NCI-H2227 treated with DMSO at 0.1 percent for 48 hours (cell line): ENCODE measurements at places on chromosomes 5 and 9.

DNA sequence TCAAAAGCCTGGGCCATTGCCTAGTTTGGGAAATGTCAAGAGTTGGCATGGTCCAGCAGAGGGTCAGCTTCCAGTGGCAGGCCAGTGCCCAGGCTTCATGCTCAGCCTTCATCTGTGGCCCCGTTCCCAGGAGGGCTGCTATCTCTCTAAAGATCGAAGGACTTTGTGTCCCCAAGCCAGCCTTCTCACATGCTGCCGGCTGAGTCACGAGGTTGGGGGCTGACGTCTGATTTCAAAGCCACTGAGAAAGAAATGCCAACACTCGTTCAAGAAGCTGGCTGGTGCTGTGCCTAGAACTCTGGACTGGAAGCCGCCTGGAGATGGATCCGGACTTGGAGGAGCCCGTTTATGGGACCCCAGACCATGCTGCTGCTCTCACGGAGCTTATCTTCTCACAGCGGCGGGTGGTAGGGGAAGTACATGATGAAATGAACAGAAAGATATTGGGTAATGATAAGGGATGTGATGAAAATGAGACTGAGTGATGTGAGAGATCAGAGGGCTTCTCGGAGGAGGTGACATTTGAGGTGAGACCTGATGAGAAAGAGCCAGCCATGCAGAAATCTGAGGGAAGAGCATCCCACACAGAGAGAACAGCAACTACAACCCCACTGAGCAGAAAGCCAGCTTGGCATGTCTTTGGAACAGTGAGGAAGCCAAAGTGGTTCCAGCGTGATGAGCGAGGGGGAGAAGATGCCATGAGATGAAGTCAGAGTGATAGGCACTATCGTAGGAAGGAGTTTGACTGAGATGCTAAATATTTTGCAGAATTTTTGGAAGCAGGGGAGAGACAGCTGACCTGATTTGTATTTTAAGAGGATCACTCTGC is 54.9 kb upstream of the BOD1 start:
- no peak for DNase-seq

GRCh38 chr9:71863631-71864030 is 47.4 kb downstream of the ABHD17B start:
- DNase-seq, result no peak

GRCh38 chr9:96567203-96567700 is 52.4 kb downstream of the CDC14B start:
- DNase-seq, result no peak

- DNase-seq, result no peak
Observed at GRCh38 chr5:98128846-98129245, 644.6 kb upstream of the RGMB start.

DNA sequence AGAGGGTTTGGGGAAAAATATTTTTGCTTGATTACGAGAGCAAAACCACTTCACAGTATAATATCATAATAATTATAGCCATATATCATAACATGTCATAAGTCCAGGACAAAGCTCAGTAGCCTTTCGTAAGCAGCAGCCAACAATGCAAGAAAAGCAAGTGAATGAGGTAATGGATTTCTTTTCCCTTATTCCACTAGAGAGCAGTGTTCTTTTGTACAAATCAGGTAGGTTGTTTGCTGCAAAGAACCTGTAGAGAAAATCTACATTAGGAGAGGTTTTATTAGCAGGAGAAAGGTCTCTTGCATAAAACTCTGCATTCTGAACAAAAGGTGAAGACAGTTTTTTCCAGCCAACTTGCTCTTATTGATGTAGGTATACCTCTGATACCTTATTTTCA is 1033.4 kb downstream of the TLE4 start:
- DNase-seq, result no peak

GRCh38 chr5:112186401-112186990 is 232.6 kb downstream of the EPB41L4A start:
- DNase-seq, result peak; percentile 8

DNA sequence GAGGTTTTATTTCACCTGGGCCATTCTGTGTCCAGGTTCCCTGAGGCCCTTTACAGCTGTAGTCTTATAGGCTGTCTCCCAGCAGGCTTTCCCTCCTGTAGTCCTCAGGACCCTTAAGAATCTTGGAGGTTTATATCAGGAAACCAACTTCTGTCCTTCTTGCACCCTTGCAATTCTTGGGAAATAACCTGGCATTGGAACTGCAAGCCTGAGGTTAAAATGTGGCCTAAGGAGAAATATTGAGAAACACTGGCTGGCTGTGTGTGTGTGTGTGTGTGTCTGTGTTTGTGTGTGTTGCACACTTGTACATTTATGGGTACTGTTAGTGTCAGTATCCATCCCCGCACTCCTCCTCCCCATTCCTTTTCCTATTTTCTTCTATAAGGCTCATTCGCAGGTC is 168.9 kb downstream of the PAPPA start:
- no peak for DNase-seq

GRCh38 chr9:91130796-91131318 is 230.9 kb downstream of the AUH start:
- no peak for DNase-seq

DNA sequence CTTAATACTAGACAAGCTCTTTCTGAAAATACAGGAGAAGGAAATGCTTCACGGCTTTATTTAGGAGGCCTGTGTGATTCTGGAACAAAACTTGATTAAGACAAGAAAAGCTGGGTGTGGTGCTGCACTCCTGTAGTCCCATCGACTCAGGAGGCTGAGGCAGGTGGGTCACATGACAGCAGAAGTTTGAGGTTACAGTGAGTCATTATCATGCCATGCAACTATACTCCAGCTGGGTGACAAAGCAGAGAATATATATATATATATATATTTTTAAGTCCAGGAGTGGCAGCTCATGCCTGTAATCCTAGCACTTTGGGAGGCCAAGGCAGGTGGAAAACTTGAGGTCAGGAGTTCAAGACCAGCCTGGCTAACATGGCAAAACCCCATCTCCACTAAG is 33.1 kb upstream of the SPIN1 start:
- no peak for DNase-seq

DNA sequence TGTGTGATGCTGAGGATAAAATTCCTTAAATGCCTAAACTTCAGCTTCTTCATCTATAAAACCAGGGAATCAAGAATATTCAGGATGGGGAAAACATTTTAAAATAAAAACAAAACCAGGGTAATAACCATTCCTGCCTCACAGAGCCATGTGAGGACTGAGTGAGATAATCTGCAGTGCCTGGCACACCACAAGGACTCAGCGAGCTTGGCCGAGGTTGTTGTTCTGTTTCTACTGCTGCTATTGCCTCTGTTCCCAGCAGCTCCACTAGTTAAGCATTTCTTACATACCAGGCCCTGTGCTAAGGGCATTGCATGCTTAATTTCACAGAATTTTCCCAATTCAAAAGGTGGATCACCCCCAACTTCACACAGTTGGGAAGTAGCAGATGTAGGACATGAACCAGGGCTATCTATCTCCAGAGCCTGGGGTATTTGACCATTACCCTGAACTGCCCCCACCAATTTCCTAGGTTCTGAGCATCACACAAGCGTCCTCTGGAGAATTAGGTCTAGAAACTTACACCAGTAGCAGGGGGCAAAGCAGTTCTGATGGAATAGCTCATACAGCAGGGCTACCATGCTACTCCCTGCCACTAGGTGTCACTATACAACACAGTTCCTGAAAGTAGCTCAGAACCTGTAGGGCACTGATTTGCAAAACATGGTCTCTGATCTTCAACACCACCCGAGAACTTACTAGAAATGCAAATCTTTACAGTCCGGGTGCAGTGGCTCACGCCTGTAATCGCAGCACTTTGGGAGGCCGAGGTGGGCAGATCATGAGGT is 74.3 kb downstream of the LRSAM1 start:
- DNase-seq, result no peak

GRCh38 chr5:1168796-1169195 is 32.6 kb upstream of the SLC6A19 start:
- no peak for DNase-seq

- DNase-seq, result no peak
Observed at GRCh38 chr9:4119778-4120554, 179.9 kb downstream of the GLIS3 start.

DNA sequence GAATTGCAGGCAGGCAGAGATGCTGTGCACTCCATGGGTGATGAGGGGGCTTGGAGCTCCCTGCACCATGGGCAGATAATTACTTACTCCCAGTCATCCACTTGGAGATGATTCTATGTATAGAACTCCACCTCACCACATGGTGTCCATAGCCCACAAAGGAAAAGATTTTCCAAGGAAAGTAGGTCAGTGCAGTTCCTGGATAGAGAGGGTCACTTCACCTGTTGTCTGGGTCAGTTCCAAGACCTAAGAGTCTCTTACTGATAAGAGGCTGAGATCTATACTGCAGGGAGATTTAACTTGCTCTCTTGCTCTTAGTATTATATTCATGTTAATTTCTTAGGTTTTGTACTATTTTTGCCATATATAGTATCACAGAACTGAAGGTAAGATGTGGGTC is 113.9 kb upstream of the BRINP1 start:
- DNase-seq, result no peak

DNA sequence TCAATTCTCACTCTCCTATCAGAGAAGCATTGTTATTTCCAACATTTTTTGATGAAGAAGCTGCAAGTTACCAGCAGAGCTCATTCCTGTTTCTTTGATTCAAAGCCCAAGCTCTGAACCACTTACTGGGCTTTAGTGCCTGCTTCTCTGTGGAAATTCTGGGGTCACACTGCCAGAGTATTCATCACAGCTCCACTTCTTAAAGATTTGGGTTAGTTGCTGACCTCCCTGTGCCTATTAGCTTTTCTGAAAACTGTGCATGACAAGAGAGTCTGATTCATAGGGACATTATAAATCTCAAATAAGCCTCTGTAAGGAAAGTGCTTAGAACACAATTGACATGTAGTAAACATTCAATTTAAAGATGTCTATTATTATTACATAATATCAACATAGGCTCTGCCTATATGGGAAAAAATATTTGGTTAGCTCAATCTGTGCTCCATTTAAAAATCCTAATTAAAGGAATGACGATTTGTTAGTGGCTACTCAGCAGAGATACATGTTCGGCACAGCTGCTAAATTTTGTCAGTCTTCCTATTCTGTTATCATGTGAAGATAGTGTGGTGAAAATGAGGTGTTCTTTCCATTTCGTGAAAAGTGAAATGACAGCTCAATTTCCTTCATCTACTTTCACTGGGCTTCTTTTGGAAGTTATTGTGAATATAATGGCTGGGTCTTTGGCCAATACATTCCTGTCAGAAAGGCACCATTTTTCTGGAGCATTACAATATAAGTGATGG is 293.0 kb downstream of the KCTD16 start:
- DNase-seq, result no peak

- DNase-seq, result no peak
Observed at GRCh38 chr9:7115606-7116005, 357.8 kb downstream of the KDM4C start.

GRCh38 chr9:125758986-125759763 is 12.0 kb downstream of the PBX3 start:
- no peak for DNase-seq
